ENCODE measurements at places on chromosomes 16 and 17.

GRCh38 chr16:62190426-62190825, 154.2 kb upstream of the CDH8 start:
- no peak for DNase-seq

DNA sequence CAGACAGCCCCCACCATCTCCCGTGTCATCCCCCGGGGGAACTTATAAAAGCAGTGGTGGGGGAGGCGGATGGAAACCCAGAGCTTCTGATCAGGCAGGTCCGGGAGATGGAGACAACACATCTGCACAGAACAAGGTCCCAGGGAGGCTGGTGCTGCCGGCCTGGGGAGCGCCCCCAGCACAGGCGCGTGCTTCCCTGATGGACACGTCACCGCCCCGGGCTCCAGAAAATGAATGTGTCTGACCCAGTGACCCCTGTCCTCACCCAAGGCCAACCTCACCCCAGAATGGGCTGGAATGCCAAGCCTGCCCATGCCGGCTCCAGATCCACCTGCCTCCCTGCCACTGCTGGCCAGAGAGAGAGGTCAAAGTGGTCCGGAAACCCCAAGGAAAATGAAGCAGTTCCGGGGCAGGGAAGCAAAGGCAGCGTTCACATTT, 12.5 kb downstream of the SLC7A5 start:
- no peak for DNase-seq

DNA sequence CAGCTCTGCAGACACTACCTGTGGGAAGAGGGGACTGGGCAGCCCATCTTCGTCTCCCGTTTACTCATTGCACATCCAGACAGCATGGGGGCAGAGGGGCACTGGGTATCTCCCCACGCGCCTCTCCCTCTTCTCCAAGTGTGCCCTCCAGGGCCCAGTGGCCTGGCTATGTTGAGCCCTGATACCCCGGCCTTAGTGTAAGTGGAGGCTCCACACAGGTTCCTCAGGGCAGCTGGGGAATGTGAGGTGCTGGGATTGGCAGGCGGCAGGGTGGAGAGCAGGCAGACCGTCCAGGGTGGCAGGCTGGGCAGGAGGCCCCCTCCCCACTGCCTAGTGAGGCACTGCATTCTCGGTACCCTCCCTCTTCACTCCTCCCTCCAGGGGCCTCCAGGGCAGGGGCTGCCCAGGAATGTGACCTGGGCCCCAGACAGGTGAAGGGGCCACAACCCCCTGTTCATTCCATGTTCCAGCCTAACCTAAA, 13.2 kb upstream of the NAGLU start:
- no peak for DNase-seq

GRCh38 chr17:2319051-2319450, 15.3 kb downstream of the SRR start:
- peak; percentile 18 for DNase-seq

DNA sequence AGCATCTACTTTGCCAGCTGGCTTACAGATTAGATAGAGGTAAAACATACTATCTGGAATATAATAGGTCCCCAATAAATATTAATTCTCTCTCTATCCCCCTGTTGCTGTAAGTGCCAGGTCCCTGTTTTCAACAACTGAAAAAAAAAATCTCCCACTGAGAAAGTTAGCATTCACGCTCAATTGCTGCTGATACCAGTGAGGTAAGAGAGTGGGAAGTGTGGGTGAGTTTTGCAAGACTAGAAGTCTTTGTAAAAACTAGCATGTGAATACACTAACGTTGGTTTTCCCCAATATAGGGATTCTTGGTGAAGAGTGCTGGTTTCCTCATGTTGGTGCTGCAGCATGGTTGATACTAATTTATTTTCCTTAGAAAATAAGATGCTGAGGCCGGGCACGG, 11.7 kb upstream of the TAOK1 start:
- peak; percentile 70 for DNase-seq

GRCh38 chr16:56163938-56164337, 27.4 kb upstream of the GNAO1 start:
- no peak for DNase-seq

DNA sequence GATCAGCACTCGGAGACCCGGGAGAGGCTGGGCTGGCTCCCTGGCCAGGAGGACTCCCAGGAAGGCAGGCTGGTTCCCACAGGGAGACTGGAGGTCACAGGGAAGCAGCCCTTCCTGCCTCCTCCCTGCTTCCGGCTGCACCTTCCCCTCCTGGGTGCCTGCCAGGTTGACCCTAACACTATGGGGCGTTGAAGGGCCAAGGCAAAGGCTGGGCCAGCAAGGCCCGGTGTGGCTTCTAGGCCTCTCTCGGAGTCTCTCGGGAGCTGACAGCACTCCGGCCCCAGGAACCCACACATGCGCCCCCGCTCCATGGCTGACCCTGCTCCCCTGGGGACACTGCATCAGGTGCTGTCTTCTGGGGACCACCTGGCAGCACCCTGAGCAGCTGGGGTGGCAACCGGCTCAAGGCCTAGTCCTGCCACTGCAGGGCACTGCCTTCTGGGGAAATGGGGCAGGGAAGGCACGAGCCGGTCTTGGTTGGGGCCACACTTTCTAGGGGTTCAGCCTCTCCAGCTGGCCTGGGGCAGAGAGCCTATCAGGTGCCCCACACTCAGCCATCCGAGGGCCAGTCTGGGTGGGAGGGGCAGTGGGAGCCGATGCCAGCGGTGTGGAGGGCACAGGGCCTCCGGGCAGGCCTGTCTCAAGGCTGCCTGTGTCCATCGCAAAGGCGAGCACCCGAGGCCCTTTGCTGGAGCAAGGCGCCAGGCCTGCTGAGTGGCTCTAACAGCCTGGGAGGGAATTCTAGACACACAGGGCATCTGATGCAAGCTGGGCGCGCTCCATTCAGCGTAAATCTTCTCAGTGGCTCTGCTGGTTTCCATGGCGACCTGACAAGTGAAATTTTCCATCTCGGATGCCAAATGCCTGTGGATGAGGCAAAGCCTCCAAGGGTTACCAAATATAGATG, 5.6 kb upstream of the MTSS2 start:
- DNase-seq: no peak

- DNase-seq: no peak
Observed at GRCh38 chr16:57260294-57260929, 15.4 kb downstream of the ARL2BP start.

- DNase-seq: no peak
Observed at GRCh38 chr17:45256114-45256966, 5.6 kb downstream of the SPATA32 start.

GRCh38 chr17:339193-340061, 13.2 kb downstream of the RPH3AL start:
- DNase-seq: no peak

- DNase-seq: no peak
Observed at GRCh38 chr17:27333410-27333980, 39.6 kb downstream of the WSB1 start.

DNA sequence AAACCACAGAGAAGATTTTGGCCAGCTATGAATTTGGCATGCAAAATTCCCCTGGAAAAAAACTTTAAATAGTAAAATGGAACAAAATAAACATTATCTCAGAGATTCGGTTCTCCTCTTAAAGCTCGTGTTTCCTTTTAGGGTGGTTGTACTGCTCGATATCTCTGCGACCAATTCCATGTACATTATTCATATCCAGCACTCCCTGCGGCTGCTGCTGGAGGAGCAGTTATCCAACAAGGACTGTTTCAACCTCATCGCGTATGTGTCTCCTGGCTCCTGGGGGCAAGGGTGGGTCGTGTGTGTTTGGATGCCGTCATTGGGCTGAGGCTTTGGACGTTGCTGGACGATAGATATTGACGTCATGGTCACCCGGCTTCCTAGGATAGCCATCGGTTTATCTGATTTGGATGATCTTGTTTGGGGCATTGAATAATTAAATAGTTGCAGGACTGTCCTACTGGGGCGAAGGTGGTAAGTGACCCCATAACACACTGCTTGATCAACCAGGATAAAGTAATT, 33.8 kb downstream of the VWA3A start:
- DNase-seq: no peak

DNA sequence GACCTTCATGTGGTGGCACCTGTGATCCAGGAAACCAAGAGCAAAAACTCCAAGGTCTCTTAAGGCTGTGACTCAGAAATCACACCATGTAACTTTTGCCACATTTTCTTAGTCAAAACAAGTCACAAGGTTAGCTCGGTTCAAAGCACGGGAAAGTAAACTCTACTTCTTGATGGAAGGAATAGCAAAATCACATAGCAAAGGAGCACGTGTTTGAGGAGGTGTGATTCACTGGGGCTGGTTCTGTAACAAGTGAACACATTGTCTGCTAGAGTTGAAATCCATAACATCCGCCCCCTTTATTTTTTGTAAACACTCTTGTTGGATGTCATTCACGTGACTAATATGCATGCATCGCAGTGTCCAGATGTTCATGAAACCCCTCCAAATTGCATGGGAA, 415.0 kb upstream of the MAF start:
- no peak for DNase-seq

- DNase-seq: no peak
Observed at GRCh38 chr17:52233176-52233575, 74.7 kb upstream of the CA10 start.

- no peak for DNase-seq
Observed at GRCh38 chr17:17564323-17564722, 27.2 kb downstream of the PEMT start.

DNA sequence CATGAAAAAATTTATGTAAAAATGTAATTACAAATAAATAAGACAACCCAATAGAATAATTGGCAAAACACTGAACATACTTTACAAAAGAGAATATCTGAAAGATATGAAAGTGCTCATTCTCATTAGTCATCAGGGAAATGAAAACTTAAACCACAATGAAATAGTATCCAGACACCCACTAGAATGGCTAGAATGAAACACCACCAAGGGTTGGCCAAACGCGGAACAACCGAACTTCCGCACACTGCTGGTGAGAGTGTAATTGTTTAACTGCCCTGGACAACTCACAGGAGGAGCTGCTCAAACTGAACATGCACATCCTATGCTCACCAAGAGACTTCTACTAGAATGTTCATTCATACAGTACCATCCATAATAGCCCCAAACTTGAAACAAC, 5.8 kb upstream of the ZDHHC7 start:
- peak; percentile 94 for DNase-seq

DNA sequence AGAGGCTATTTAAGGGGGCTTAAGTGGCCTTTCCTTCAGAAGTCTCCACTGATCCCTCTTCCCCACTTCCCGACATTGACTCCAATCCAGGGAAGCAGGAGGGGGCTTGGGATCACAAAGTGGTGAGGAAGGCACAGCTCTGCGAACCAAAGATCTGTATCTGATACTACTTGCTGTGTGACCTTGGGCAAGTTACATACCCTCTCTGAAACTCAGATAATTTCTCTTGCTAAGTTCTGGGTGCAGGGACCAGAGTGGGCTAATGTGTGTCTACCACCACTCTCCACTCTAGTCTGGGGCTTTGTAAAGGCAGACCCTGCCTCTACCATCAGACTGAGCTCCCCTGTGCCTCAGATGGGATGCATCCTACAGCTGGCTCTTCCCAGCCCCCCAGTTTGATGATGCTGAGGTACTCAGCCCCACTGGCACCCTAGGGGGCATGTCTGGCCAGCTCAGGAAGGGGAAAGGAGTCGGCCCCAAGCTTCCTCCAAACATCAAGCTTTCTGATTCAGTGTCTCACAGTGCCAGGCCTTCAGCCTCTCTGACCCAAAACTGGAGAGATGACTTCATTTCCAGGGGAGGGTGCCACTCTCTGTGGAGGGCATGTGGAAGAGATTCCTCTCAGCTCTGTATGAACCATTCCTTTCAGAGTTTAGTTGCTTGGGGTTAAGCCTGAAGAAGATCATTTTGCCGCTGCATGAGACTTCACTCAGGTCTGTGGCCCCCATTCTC, 10.9 kb downstream of the DLX4 start:
- DNase-seq: no peak

DNA sequence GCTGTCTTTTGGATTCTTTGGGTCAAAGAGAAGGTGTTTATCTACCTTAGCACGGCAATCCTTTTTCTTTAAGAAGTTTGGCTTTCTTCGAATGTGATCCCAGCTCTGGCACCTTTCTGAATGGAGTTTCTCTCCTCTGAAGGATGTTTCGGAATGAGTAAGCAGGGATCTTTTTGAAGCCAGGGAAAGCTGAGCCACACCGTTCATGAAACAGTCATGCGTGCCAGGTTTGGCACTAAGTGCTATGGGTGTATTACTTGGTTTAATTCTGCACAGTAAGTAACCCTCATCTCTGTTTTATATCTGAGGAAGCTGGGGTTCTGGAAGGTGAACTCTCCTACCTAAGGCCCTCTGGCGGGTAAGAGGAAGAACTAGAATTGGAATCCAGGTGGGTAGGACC, 234.5 kb downstream of the NTN1 start:
- DNase-seq: no peak

DNA sequence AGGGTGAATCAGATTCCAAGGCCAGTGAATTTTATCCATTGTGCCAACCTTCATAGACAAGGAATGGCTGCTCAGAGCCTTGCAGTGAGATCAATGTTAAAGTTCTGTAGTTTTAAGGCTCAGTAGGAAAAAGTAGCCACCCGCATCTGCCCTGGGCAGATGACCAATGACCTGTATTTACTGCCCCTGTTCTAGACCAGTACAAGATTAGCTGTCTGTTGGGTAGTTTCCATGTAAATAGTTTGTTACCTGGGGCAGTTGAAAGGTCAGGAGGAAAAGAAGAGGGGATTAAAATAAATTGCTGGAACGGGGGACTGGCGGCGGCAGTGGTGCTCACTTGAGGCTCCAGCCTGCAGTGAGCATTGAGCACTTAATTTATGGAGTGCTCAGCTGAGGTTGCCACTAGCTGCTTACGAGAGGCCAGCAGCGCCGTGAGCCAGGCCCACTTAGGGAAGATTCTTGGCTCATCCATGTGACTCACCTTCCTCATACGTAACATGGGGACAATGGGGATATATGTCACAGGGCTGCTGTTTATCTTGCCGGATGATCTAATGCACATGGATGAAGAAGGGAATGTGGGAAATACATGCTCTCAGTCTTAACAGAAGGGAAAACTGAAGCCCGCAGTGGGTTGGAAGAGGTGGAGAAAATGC, 10.7 kb upstream of the NOS2 start:
- DNase-seq: no peak

DNA sequence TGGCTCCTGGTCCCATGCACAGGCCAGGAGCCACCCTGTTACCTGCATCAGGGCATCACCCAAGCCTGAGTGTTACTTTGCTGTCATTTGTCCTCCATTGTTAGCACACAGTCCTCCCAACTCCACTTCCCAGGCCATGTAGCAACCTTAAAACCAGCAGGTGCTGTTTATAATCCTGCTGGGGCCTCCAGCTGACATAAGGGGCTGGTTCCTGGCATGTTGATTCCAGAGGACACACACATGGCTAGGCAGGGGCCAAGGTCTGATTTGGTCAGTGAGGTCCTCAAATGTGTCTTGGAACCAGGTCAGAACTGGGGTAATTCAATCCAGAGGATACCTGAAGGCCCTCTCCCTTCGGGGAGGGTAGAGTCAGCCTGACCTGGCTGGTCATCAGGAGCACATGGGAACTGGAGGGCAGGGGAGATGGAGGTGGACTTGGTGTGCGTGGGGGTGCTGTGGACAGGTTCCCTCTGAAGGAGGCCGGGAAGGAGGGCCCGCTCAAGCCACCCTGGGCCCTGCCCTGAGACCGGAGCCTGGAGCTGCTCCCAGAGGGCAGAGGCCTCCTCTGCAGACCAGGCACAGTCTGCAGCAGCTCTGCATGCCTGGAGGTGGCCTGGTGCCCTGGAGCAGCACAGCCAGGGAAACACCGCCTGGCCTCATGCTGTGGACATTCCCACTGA, 6.6 kb downstream of the ADORA2B start:
- DNase-seq: no peak
